AG08395 (cell line): ENCODE measurements at places on chromosomes 5 and 9.
A peak's percentile ranks its signal among the peaks of the same experiment; 100 is the strongest.

GRCh38 chr5:40649463-40650030, 30.2 kb upstream of the PTGER4 start:
- no peak for DNase-seq

DNA sequence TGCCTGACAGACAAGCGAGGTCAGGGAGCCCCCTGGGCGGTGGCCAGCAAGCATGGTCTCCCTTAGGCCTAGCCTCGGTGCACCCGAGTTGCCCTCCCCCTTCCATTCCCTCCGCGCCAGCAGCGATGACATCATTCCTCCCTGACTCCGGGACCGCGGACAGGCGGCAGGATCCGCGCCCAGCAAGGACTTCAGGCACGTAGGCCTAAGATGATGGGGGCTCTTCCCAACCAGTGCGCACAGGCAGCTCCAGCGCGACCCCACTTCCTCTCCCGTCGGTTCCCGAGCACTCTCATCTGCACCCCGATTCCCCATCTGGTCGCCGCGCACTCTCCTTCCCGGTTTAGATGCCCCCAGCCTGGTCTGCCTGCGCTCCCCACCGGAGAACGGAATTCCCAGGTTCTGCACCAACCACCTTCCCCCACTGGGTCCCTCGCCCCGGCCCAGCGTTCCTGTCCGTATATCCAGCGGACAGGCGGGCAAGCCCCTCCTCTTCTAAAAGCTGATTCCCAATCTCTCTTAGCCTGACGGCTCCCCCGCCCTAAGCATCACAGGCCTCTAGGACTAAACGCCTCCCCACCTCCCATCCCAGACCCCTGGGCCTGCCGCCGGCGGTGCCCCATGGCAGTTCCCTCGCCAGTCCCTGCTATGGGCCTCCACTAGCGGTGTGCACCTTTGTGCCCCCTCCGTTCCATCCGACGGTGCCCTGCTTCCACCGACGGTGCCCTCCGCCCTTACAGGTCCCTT, 931 bp downstream of the FAM219A start:
- DNase-seq: peak; percentile 76

GRCh38 chr9:32579706-32580331, 6.9 kb upstream of the NDUFB6 start:
- DNase-seq: peak; percentile 56

DNA sequence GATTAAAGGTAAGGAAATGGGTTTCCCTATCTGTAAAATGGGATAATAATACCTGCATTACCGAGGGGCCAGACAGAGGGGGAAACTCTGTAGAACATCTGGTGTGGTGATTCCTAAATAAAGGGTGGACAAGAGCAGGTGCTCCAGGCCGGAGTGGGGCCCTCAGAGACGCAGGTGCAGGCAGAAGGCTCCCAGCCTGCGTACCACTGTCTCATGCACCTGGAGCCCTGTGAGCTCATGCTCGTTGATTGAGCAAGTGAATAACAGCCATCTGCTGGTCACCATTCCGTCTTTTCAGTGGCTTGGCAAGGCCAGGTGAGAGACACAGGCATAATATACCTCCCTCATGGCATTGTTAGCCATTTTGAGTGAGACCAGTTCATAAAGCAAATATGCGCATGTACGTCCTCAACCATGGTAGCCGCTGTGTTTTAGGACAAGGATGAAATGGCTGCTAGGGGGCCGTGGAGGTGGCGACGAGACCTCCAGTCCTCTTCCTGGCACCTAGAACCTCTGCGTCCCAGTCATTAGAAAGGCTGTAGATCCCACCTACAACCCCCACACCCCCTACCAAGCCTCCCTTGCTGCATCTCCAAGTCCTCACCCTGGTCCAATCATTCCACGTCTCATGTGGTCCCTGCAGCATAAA, 198.0 kb upstream of the MVB12B start:
- no peak for DNase-seq

DNA sequence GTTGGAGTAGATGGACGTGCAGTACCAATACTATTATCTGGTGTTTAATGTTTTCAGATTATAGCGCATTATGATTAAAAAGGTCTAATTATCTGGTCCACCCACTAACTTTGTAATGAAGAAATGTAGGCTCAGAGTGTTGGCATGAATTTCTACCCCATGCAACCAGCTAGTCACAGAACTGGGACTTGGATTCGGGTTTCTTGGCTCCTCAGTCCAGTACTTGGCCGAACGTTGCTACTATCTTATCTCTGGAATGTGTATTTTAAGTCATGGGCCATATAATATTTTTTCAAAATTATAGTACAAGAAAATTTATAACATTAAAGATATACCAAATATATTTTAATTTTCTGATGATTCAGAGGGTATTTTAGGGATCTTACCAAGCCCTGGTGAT, 657.5 kb upstream of the DMAC1 start:
- no peak for DNase-seq

- no peak for DNase-seq
Observed at GRCh38 chr9:117278020-117278419, 136.8 kb downstream of the ASTN2 start.

- no peak for DNase-seq
Observed at GRCh38 chr9:107739601-107740082, 250.1 kb upstream of the KLF4 start.

- no peak for DNase-seq
Observed at GRCh38 chr5:39691993-39692392, 267.2 kb upstream of the DAB2 start.

DNA sequence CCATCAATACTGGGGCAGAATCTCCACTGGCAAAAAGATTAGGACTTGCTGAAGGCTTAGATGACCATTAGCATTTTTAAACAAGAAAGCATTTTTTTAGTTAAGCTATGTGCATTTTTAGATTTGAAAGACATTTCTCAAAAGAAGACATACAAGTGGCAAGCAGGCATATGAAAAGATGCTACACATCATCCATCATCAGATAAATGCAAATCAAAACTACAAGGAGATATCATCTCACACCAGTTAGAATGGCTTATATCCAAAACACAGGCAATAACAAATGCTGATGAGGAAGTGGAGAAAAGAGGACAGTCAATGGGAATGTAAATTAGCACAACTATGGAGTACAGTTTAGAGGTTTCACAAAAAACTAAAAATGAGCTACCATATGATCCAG, 195.6 kb upstream of the TNC start:
- no peak for DNase-seq

DNA sequence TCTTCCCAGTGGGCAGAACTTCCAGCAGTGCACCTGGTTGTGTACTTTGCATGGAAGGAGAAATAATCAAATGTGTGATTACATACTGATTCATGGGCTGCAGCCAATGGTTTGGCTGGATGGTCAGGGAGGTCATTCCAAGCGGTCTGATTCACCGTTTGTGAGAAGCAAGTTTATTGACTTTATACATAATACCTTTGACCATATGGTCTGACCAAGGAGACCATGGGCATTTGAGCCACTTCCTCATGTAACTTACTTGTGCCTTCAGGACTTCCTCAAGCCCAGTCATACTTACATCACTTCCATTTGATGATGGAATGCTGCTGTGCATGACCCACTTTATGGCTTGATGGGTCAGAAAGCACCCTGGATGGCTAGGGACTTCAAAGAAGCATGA, 41.1 kb downstream of the DAP start:
- DNase-seq: peak; percentile 19

GRCh38 chr5:14226992-14227391, 83.8 kb downstream of the TRIO start:
- DNase-seq: no peak

DNA sequence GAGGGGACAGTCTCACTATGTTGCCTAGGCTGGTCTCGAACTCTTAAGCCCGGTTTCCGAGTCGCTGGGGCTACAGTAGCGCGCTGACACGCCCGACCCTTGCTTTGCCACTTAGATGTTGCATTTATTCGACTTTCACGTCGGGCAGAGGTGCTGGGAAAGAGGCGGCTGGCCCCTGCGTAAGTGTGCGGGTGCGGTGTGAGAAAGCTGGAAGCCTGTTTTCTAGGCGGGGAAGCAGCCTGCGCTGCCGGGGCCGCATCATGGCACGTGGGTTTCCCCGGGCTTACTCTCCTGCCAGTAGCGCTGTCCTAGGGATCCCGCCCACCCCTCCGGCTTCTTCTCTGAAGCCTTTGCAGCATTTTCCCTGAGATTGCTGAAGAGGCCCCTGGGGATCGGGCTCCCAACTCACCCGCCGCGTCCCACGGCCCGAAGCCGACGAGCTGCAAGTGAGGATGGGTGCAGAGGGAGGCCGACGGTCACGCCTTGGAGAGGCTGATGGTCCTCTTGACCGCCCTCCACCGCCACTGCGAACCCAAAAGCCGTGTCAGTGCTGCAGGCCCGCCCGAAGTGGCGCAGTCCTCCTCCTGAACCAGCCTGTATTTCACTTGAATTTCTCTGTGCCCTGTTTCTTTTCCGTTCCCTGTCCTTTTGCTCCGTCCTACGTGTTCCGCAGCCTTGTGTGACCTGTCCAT, 5.8 kb upstream of the TRIM41 start:
- peak; percentile 41 for DNase-seq

GRCh38 chr9:132575811-132576210, 6.6 kb upstream of the BARHL1 start:
- no peak for DNase-seq

GRCh38 chr5:107523029-107523680, 147.6 kb downstream of the EFNA5 start:
- no peak for DNase-seq

GRCh38 chr9:4266602-4267001, 33.3 kb downstream of the GLIS3 start:
- DNase-seq: no peak

GRCh38 chr5:40365342-40366330, 314.1 kb upstream of the PTGER4 start:
- no peak for DNase-seq

GRCh38 chr5:52043137-52043536, 659.9 kb downstream of the ISL1 start:
- no peak for DNase-seq

DNA sequence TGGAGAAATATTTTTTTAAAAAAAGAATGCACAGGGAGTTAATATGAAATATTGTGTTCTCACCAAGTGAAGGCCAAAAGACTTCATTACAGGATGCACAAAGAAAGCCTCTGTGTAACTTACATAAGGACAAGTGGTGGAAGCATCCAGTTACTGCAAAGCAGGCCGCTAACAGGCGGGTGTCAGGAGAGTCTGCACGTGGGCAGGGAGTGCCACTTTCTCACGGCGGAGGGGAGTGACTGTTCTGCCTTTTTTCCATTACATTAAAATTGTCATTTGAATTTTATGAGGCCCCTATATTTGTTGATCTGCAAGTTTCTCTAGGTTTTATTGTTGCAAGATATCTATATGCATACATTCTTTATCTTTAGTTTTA, 28.1 kb upstream of the SPATA31E1 start:
- no peak for DNase-seq

DNA sequence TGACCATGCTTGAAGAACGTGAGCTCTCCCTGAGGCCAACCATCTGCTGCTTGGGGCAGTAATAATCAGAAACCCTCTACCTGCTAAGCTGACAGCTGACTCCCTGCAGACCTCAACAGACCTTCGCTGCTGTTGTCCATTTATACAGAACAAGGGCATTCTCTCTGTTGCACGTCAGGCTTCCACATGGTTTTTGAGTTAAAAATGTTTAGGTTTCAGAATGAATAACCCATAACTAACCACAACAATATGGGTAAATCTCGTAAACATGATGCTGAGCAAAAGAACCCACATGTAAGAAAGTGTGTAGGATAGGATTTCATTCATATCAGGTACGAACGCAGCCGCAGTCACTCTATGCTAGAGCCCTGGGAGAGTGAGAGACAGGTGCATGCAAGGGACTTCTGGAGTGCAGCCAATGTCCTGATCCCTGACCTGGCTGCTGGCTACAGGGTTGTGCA, 348.5 kb downstream of the MED10 start:
- DNase-seq: no peak

DNA sequence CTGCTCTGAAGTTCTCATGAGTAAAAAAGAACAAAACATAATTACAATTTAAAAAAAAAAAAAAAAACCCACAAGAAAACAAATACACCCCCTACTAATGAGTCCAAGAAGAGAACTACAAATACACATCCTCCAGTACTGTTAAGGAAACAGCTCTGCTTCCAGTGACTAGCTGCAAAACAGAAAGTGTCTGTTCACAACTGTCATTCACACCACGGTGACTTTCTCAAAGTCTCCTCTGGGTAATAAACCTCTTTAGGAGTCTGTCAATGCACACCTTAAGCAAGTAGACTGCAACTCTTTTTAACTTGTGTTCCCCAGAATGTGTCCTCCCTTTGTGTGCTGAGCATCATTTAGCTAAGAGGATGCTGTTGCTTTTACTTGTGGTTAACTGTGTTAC, 6.2 kb downstream of the REEP5 start:
- DNase-seq: no peak

GRCh38 chr5:99453196-99453595, 524.4 kb upstream of the CHD1 start:
- DNase-seq: no peak

DNA sequence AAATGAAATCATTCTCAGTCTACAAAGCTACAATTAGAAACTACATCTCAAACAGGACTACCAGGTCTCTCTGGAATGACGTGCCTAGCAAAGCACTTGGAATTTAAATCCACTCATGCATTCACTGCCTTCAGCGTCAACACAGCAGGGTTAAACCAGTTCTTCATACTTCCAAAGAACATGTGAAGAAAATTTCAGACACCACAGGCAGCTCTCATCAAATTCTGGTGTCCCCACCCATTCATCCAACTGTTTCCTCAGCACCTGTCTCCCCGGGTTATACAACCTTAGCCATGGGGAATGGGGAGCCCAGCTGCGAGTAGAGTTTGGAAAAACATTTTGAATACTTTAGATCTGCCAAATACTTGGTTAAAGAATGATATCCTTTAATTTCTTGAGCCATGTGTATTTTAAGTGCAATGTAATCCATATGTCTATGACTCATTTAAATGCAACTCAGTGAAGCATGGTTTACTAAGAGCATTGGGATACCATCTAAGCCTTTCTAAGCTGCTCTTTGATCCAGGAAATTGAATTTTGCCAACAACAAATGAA, 17.5 kb downstream of the ADAM19 start:
- DNase-seq: peak; percentile 54

DNA sequence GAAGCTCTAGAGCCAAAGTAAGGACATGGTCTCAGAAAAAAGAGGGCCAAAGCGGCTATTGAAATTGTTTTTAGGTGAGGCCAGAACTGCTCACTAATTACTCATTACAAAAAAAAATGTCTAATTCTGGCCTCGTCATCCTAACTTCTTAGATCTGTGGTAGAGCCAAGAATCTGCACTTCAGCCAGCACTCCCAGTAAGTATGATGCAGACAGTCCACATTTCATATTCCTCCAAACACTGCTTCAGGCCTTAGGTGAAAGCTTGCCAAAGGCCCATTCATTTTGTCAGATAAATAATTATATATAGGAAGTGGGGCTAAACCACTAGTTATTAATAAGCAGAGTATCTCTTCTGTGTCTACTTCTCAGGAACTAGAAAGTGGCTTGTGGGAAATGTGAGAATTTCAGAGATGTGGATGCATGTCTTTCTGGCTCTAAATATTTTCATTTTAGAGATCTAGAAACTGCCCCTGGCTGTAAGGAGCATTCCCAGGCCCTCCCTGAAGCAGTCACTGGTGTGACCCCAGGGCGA, 554.0 kb downstream of the TLE4 start:
- DNase-seq: no peak
